RKO (cell line): ENCODE measurements at places on chromosomes 11 and 22.

DNA sequence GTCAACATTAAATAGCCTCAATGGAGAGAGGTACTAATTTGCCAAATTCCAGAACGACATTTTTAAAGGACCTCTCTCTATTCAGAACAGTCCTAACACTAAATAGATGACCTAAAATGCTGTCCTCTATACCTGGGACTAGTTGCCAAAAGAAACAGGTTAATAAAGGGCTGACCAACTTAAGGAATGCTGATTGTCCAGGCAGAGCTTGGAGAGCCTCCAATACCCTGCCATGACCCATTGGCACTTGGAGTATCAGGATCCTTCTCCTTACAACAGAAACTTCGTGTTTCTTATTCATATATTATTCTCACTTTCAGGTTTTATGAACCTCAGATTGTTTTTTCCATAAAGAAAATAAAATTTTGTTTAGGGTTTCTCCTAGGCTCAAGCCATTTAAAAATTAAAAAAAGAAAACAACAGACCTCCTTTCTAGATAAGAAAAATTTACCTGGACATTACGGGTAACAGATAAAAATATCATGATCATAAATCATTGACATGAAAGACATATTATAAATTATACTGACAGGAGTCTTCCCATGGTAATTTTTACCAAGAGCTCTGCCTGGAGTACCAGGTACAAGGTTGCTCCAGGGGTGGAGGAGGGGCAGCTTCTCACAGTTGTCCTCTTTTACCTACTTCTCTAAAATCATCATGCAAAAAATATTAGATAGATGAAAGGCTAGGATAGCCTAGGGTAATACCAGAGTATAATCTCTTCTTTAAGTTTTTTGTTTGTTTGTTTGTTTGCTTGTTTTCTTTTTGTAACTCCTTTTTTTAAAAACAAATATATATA lies 2.0 kb downstream of the LRRC4C start:
- DNase-seq = no peak

DNA sequence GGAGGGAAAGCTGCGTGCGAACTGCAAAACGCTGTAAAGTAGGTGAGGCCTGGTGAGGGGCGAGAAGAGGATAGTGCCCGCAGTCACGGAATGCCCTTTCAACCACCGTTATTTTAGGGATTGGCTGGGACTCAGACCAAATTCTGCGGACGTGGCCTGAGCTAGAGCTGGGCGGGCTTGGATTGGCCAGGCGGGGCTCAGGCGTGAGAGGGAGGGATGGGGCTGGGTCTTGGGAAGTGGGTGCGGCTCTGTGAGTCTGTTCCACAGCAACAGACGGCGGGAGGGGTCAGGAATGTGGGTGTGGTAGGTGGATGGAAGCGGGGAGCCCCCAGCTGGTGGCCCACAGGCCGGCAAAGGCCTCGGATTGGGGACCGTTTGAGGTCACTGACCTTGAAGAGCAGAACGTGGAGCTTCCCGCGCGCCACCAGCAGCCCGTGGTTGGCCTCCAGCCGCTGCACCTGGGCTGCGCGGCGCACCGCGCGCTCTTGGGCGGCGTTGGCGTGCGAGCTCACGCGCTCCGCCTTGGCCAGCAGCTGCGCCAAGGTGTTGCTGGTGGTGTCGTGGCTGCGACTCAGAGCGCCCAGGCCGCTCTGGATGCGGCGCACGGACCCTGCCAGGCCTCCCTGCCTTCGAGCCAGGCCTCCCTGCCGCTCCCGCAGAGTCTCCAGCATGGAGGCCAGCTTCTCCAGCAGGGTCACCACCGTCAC lies 444 bp downstream of the CAVIN3 start:
- DNase-seq = peak; percentile 69

DNA sequence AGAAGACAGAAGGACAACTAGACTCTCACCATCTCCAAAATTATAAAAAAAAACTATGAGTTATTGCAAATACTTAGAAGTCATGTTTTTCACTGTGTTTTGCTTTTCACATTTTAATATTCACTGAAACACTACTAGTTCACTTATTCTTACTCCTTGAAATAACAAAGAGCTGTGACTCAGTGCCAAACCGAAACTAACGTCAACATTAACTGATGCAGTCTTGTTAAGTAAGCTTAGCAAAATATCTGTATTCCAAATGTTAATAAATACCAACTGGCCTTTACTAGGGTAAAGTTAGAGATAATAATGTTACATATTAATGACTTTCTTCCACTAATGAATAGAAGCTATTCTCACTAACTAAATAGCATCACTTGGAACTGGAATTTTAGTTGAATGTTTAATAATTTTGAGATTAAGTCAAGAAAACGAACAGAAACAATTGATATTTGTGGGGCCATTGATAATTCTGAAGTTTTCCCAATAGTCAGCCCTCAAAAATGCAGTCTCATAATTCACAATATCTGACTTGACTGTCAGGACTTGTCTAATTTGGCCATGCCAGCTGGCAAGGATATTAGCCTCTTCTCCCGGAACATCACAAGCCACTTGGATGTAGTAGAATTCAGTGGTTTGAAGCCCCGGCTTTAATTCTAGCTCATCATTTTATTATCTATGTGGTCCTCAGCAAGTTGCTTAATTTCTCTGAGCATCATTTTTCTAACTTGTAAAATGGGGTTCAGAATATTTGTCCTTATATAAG lies 230.1 kb upstream of the DDI1 start:
- no peak for DNase-seq

- DNase-seq = no peak
Observed at GRCh38 chr11:69286374-69287371, 7.3 kb upstream of the MYEOV start.

GRCh38 chr11:2303627-2304505 lies 2.1 kb downstream of the TSPAN32 start:
- no peak for DNase-seq

GRCh38 chr11:121253951-121254350 lies 38.6 kb upstream of the SC5D start:
- DNase-seq = no peak

DNA sequence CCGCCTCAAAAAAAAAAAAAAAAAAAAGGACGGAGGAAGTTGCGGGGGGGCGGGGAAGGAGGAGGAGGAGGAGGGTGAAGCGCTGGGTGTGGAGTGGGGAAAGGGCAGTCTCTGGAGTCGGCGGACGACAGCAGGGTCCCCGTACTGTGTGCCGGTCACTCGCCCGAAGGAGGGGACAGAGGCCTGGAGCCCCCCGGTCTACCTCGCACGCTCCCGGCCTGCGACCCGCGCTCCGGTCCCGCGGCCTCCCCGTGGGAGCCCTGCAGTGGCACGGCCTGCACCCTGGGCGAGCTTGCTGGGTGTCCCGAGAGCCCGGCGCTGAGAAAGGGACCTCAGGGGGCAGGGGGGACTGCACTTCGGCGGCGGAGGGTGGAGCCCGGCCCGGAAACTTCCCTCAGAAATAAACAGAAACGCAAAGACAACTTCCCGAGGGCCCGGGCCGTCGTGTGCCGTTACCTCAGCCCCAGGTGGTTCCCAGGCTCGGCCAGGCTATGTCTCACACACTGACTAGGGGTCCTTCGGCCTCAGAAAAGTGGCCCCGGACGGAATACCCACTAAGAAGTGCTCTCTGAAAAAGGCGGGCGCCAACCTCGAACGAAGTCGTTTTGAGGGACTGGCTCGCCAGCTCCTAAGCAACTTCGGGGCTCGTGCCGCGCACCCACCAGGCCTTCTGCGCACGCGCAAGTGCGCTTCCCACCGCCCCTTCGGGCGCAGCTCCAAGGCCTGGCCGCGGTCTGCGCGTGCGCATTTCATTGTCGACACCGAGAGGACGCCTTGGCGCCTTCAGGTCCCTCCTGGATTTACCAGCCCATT lies at the start of gene MAJIN:
Gene MAJIN, minus strand, starts transcription at position 688 of the 813 bp plus-strand sequence. CDS start 12,703 bp downstream, outside the sequence.
- DNase-seq = no peak

GRCh38 chr22:17483688-17484372 lies 79.5 kb upstream of the SLC25A18 start:
- DNase-seq = no peak

DNA sequence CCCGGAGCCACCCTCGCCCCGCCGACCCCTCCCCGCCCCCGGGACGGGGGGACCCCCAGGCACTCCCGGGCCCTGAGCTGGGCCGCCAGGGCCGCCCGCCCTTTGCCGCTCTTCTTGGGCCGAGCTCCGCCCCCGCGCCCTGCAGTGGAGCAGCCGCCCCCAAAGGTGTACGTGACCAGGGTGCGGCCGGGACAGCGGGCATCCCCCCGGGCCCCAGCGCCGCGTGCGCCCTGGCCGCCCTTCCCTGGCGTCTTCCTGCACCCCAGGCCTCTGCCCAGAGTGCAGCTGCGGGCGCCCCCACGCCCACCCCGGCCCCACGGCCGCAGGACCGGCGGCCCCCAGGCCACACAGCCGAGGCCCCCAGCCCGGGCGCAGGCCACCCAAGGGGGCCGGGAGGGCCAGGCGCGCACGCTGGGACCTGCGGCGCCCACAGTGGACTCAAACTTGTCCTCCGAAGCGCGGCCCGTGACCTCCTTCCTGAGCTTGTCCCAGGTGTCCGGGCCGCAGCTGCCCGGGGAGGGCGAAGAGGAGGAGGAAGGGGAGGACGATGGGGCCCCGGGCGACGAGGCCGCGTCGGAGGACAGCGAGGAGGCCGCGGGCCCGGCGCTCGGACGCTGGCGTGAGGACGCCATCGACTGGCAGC lies 7.4 kb downstream of the B4GALNT4 start:
- DNase-seq = no peak

- no peak for DNase-seq
Observed at GRCh38 chr22:31442768-31443489, 43.5 kb downstream of the DRG1 start.

DNA sequence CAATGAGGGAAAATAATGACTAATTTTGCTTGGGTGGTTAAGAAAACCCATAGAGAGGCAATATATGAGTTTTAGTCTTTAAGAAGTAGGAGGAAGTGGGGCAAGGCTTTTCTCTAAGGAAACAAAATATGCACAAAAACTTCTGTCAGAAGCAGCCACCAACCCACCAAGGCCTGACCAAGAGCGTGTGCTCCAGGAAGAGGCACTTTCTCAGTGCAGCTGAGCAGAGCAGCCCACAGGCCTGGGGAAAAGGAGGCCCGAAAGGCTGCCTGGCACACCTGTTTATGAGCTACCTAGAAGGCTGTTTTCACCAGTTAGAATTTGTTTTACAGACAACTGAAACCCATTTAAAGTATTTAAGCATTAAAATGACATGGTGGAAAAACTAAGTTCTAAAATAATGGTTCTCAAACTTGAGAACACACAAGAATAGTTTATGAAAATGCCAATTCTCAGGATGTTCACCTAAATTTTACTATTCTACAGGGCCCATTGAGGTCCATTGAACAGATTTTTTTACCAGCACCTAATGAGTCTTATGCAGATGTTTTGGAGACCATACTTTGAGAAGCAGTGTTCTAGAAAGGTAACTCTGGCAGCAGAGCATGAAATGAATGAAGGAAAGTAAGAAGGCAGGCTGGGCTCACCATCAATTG lies 160.5 kb upstream of the DDI1 start:
- no peak for DNase-seq

GRCh38 chr22:30732426-30732825 lies 37.8 kb downstream of the OSBP2 start:
- no peak for DNase-seq

- DNase-seq = no peak
Observed at GRCh38 chr11:111982019-111982464, 43.2 kb upstream of the DLAT start.
